ENCODE measurements at places on chromosomes 11 and 22. TPM values are rescaled to one million over a fixed set of nuclear protein-coding genes. Genes with fewer than 3 reads are reported as not detected.

- DNase-seq = no peak
- H3K36me3 ChIP-seq = no peaks in the 10 kb centered on the region
- H3K27me3 ChIP-seq = no peaks in the 10 kb centered on the region
- H3K4me1 ChIP-seq = no peaks in the 10 kb centered on the region
- H3K27ac ChIP-seq = no peak overlapping the region
- no peak overlapping the region for H3K4me3 ChIP-seq
Measured at GRCh38 chr11:94941131-94941530, 32.2 kb downstream of the CWC15 start.

DNA sequence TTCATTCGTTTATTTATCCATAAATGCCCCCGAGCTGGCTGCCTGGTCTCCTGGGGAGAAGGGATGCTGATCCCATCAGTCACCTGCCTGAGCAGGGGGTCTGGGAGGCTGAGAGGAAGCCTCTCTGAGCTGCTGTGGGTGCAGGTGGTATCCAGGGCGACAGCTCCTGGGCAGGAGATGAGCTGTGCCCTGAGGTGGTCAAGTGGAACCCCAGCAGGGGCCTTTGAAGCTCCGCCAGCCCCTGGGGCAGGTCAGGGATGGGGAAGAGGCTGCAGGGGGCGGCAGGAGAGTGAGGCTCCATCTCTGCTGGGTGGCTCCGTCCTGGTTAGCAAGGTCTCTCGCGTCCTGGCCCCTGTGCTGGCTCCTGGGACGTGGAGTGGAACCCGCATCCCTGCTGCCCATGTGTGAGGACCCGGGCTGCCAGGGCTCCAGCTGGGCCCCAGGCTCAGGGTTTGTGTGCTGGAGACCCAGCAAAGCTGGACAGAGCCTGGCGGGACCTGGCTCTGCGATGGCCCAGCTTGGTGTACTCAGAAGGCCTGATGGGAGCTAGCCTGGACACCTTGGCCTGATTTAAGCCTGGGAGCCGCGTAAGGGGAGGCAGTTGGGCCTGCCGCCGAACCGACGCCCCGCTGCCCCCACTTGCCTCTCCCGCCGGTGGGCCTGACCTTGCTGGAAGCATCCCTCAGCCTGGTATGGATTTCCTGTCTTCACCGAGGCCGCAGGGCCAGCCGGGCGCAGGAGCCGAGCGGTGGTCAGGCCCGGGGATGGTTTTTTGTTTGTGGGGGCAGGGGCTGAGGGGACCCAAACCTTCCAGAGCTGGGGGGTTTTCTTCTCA, 44.5 kb downstream of the RTN4R start:
- no peaks in the 10 kb centered on the region for H3K4me1 ChIP-seq
- no peak overlapping the region for H3K27ac ChIP-seq
- no peak for DNase-seq
- H3K27me3 ChIP-seq = no peaks in the 10 kb centered on the region
- H3K36me3 ChIP-seq = no peaks in the 10 kb centered on the region

- no peaks in the 10 kb centered on the region for H3K36me3 ChIP-seq
- DNase-seq = no peak
- H3K4me3 ChIP-seq = no peak overlapping the region
- no peaks in the 10 kb centered on the region for H3K4me1 ChIP-seq
Measured at GRCh38 chr22:16915701-16916100, 90.5 kb upstream of the XKR3 start.

- peaks cover 74% of the 10 kb centered on the region for H3K4me1 ChIP-seq
- peak; percentile 88 for DNase-seq
- peak overlapping the region; percentile 55 for H3K27ac ChIP-seq
Measured at GRCh38 chr11:73314117-73314961, 6.3 kb downstream of the ARHGEF17 start.

Gene PTPMT1
- 120 TPM for total RNA-seq

Gene E2F8
- total RNA-seq = 2.1 TPM

Gene PIK3C2A
- 96.1 TPM for total RNA-seq

Gene MS4A3
- total RNA-seq = not detected

Gene RBFOX2
- 94.7 TPM for total RNA-seq

Gene NXF1
- 37.2 TPM for total RNA-seq

Gene RBMXL2
- total RNA-seq = 0.30 TPM

Gene MMP3
- total RNA-seq = 2.8 TPM

Gene MGAT3
- 20.0 TPM for total RNA-seq
